Cerebellum (tissue), 4 donors: ENCODE measurements at places on chromosomes 13 and 19.

DNA sequence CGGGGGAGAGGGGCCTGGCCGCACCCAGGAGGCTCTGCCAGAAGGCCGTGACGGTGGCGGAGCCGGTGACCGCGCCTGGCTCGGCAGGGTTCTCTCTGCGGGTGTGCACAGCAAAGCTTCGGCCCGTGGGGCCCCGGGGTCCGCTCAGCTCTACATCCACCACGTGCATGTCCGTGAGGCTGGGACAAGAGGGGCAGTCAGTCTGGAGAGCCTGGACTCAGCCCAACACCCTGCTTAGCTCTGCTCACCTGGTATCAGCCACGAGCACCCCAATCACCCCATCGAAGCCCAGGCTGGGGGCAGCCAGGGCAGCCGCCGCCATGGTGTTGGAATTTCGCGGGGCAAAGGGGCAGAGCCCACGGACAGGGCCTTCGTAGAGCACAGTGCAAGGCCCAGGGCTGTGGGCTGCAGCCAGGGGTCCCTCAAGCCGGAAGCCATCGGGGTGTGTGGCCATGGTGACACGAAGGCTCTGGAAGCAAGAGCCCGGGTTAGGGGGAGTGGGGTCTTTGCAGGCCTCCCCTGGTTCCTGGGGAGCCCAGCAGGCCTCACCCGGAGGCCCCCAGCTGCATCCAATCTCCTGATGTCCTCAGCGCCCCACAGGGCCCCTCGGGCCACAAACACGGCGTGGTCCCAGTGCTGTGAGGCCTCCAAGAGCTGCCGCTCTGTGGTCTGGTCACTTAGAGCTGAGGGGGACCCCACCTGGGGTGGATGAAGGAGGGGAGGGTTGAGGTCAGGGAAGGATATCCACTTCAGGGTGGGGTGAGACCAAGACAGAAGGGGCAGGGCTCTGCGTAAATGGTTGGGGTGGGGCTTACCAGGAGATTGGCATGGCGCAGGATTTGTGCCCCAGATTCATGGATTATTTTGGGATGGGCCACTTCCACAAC, 1.4 kb downstream of the ASPDH start:
- DNase-seq, result peak; percentile 65

DNA sequence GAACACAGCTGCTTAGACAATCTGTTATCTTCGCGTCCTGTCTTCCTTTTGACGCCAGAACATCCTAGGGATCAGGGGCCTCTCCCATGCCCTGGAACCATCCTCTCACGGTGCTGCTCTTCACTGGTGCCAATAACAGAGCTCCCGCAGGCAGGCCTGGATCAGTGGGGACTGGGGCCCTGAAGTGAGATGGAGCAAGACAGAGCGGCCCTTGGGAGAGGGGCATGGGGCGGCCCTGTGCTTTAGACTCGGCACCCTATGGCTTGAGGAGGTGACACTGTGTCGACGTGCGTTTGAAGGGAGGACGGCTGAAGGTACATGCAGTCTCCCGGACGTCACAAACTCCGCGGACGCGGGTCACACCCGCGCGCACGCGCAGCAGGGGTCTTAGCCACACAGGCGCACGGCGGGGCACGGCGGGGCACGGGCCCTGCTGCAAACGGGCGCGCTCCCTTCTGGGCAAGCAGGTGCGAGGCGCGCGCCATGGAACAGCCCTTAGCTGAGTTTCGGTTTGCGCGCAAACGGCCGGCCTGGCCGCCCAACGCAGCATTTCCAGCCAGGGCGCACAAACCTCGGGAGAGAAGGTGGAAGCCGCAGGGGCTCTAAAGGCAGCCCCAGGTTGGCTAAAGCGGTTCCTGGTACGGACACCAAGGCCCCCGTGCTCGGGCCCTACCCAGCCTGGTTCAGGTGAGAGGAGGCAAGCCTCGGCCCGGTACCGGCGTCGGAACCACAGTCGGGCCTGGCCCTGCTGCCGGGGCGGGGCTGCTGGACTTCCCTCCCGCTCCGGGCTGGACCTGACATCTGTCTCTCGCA, 16.5 kb upstream of the RNF17 start:
- DNase-seq, result no peak

DNA sequence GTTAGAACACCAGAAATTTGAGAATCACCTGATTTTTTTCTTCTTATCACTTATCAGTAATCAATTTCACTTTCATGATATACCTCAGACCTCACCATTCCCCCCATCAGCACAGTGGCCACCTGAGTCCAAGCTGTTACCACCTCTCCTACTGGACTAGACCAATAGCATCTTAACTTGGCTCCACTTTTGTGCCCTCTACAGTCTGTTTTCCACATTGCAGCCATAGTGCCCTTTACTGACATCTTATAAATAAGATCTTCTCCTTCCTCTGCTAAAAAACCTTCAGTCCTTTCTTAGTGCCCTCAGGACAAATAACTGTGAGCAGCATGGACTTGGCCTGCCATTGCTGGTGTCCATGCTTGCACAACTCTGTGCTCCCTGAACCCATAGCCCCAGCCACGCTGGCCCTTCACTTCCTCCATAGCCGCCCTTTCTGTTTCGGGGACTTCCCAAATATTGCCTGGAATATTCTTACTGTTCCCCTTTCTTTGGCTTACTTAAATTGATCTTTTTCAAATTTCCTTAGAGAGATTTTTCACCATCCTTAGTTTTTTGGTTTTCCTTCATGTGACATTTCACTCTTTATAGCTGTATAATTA, 380.8 kb downstream of the LMO7 start:
- peak; percentile 7 for DNase-seq

- no peak for DNase-seq
These were observed 124.5 kb upstream of the USP29 start for GRCh38 chr19:56995303-56995702.

GRCh38 chr13:102993348-102993747, 72.9 kb downstream of the SLC10A2 start:
- DNase-seq, result no peak

- no peak for DNase-seq
These were observed 25.1 kb downstream of the BICRA start for GRCh38 chr19:47633996-47634395.

- no peak for DNase-seq
These were observed 14.5 kb downstream of the MED25 start for GRCh38 chr19:49832556-49832955.

DNA sequence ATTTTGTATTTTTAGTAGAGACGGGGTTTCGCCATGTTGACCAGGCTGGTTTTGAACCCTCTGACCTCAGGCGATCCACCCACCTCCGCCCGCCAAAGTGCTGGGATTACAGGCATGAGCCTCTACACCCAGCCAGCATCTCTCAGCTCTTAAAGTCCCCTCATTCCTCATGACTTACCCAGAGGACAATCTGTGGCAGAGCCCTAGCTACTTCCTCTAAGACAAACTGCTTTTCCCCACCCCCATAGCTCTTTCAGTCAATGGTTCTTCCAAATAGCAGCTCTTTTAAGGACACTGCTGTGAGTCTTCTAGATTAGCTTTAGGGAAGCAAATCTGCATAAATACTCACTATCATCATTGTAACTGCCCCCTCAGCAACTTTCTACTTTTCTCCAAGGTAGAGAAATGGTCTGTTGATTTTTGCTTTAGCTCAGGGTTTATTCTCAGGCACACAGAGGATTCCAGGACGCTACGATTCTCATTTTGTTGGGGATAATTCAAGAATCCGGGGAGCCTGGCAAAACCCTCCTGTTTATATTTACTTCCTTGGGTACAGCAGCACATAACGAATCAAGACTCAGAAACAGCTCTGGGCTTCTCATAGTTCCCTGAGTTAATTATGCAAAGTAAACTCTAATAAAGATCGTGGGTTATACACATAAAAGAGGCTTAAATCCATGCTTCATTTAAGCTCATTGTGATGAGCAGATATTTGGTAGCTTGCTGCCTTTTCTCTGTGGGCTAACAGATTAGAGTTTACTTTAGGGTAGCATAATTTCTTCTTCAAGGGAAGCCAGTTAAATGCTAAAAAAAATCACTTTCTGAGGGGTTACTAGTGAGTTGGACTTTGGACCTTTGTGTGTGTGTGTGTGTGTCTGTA, 357.4 kb downstream of the TDRD3 start:
- no peak for DNase-seq

DNA sequence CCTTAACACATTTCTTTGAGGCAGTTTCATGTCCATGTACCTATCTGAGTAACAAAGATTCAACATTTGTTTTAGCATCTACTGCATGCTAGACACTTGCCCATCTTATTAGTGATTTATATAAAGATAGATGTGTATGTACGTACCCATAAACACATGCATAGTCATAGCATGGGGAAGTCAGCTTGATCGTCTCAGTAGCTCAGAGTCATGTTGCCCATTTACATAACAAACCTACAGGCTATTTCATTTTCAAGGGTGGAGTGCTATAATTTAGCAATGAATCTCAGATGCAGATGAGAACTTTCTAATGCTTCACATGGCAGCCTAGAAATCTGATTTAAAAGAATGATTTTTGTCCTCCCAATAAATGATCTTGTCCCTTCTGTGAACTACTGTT, 23.5 kb downstream of the FLT1 start:
- DNase-seq, result no peak

- no peak for DNase-seq
These were observed 49.4 kb upstream of the IPO5 start for GRCh38 chr13:97904059-97904458.

DNA sequence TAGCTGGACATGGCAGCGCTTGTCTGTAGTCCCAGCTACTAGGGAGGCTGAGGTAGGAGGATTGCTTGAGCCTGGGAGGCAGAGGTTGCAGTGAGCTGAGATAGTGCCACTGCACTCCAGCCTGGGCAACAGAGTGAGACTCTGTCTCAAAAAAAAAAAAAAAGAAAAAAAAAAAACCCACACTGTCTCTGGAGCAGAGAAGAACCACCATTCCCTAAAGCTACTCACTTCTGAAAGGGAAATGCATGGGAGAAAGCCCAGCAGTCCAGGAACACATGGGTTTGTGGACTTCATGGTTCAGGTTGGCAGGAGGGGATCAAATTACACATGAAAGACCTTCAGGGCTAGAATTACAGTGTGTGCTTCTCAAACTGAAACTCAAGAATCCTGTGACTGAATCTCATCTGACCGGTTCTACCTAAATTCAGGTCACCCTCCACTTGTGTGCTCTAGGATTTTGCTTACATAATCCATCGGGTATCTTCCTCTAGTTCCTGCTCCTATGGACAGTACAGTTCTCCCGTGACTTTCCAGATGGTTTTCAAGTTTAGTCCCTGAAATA, 30.2 kb upstream of the CPB2 start:
- no peak for DNase-seq

GRCh38 chr19:55540619-55541018, 3.7 kb upstream of the SBK2 start:
- DNase-seq, result peak; percentile 82

DNA sequence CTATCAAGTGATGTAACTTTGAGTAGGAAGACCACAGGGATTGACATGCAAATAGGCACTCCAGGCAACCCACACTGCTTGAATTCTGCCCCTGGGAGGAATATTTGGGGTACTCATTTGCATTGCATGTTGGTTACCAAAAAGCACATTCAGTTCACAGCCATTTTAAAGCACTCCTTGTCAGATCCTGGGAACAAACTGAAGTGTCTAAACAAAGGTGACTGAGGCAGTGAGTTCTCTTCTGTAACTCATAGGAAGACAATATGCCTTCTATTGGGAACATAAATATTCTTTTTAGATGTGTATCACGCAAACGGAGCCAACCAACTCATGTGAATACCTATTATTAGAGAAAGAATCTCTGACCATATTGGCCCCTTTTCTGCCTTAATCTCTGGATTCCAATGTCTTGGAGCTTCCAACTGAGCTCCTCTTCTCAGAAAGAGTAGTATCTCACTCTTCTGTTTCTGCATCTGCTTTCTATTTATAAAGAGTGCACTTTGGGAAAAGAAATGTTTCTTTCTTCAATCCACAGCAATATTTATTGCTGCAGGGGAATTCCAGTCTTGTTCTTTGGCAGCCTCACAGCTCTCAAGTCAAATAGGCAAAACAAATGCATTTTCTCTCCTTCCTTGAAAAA, 125.7 kb upstream of the NBEA start:
- no peak for DNase-seq

- DNase-seq, result no peak
These were observed 56.9 kb upstream of the EDNRB start for GRCh38 chr13:77975358-77976042.

DNA sequence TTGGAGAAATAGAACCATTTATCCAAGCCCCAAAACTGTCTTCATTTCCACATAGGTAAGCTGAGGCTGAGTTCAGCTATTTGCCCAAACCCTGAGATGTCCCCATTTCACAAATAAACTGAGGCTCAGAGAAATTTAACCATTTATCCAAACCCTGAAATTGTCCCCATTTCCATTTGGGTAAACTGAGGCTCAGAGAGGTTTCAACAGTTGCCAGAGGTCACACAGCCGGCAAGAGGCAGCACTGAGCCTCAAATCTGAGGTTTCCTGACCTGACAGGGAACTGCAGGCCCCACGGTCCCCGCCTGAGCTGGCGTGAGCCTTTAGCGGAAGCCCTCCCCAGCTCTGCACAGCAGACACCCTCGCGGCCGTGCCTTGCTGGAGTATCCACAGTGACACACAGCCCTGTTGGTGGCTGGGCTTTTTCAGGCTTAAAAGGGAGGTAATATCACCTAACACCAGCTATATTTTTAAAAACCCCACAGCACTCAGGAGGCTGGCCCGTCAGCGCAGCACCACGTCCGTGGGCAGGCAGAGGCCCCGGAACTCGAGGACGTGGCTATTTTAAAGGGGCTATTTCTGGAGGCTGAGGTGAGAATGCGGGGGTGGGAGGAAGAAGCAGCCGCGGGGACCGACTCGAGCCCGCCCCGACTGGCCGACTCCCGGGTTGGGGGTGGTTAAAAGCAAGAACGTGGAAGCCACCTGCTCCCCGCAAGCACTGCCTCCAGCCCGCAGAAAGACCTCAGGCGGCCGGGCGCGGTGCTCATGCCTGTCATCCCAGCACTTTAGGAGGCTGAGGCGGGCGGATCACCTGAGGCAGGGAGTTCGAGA, 18.5 kb downstream of the PTPRS start:
- no peak for DNase-seq

GRCh38 chr13:20990910-20991525, 70.4 kb downstream of the LATS2 start:
- DNase-seq, result no peak

GRCh38 chr19:55012306-55012705, 25.8 kb downstream of the GP6 start:
- DNase-seq, result no peak

DNA sequence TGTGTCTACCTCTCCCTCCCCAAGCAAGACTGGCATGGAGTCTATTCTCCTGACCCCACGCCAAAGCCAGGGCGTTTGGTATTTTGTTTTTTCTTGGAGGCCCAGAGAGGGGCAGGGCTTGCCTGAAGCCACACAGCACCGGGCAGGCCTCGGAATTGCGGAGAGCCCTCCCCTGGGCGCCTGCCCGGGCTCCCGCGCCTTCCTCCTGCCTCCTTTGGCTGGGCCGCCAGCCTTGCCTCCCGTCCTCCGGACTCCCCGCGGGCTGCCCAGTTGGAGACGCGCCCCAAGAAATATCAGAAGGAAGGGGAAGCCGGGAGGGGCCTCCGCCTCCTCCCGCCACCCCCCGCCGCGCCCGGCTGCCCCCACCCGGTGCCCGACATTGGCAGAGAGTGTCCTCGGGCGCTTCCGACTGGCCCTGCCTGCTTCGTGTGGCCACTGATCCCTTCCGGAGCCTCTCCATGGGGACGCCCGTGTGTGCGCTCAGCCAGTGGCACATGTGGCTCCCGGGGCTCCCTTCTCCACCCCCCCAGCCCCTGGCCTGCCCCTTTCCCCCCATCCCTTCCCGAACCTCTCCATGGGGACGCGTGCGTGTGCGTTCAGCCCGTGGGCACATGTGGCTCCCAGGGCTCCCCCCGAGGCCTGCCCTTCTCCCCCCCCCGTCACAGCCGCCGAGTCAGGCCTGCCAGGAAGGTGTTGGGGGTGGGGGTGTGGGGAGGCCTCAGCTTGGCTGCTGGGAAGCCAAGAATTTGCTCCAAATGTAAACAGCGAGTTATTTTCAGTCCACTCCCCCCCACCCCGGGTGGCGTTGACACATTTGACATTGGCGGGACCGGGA, 37.3 kb downstream of the NFIC start:
- no peak for DNase-seq
